ENCODE measurements at places on chromosomes 1 and 21. TPM values are rescaled to one million over a fixed set of nuclear protein-coding genes. Genes with fewer than 3 reads are reported as not detected.

DNA sequence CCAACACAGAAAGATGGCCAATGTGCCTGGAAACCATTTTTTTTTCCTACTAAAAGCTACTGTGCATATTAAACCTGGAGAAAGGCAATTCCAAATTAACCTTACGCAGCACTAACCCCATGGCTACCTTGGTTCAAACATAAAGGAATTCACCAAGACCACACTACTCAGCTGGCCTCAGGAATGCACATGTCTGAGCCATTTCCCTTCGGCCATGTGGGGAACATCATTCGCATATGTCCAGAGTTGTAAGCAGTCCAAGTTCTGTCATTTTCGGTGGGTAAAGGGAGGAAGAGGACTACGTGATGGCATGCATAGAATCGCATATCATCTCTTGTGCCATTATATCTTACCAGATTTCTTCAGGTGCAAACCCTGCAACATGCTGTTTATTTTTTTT, 175.4 kb downstream of the NTMT2 start:
- DNase-seq: no peak

DNA sequence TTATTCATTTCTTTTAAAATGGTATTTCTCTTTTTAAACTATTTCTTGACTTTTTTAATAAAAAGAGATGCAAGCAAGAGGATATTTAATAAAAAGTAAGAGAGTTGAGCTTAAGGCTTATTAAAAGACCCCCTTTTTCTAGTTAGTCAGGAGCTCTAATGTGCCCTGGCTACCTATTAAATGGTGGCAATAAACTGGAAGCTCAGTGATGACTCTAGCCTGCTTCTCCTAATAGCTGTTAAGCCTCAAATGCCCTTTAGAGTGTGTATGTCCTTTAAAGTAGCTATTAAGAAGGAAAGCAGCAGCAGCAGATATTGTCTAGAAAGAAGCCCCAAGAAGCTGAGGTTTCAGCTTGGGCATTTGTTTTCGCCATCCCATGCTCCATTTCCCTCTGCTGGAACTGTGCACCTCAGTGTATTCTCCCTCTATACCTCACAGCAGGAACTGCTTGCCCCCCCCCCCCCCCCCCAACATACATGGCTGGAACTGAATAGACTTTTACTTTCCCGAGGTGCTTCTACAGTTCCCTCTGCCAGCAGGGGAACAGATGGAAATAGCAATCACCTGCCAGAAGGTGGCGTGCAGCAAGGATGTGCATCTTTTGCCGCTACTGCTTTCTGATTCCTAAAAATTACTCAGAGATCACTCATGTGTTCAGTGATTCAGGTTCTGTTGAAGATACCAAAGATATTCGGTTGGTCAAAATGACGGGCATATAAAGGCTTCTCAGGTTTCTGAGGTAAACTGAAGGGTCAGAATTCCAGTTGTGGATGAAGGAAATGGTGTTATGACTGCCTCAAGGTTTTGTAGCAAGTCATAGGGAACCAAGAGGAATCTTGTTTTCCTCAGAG, 2.5 kb downstream of the RGS4 start:
- DNase-seq: peak; percentile 85

- DNase-seq: no peak
These were observed 36.5 kb downstream of the SYF2 start for GRCh38 chr1:25195835-25196234.

- DNase-seq: no peak
These were observed 4.1 kb downstream of the TAGLN2 start for GRCh38 chr1:159921251-159921650.

DNA sequence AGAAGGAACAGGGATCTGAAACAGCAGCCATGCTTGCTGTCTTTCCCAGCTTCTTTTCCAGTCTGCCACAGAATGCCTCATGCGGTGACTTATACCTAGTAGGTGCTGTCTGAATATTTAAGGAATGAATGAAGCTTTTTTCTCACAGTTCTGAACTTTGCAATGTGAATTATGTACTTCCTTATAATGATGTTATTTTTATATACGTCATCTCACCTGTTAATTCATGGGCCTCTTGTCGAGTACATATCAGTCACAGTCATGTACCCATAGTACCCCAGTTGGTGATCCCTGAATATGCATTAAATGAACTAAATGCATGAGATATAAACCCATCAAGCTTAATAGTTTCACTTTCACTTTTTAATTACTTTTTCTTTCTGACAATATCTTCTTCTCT, 132.7 kb downstream of the NTNG1 start:
- DNase-seq: no peak

DNA sequence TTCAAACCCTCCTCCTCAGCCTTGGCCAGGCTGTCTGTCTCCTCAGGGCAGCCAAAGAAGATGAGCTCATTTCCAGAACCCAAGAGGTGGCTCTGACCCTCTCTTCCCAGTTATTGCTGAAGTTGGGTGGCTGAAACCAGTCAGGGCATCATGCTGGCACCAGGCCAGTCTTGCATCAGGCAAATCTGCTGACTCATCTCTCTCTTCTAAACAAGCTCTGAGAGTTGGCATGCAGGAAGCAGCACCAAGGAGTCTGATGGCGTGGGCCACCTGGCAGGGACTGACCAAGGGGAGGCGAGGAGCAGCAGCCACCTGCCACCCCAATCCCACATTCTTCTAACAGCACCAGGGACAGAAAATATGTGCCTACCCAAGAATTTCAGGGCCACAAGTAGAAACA, 104.8 kb upstream of the ATP1A1 start:
- DNase-seq: peak; percentile 90

The EPHA2 gene
- 18.1 TPM for total RNA-seq

DNA sequence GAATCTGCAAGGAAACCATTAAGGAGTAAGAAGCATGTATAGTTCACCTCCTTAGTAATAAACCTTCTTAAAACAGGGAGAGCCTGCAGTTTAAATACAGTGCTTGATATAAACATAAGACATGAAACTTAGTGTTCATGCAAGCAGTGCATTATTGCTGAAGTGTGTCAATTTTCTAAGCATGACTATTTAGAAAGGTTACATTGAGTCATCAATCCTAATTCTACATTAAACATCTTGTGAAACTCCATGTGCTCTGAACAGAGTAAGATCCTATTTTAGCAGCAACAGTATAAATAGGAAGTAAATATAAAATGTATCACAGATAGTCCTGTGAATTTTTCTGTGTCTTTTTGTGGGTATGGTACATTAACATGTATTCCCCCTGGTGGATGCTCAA, 135.5 kb downstream of the ESRRG start:
- DNase-seq: no peak

DNA sequence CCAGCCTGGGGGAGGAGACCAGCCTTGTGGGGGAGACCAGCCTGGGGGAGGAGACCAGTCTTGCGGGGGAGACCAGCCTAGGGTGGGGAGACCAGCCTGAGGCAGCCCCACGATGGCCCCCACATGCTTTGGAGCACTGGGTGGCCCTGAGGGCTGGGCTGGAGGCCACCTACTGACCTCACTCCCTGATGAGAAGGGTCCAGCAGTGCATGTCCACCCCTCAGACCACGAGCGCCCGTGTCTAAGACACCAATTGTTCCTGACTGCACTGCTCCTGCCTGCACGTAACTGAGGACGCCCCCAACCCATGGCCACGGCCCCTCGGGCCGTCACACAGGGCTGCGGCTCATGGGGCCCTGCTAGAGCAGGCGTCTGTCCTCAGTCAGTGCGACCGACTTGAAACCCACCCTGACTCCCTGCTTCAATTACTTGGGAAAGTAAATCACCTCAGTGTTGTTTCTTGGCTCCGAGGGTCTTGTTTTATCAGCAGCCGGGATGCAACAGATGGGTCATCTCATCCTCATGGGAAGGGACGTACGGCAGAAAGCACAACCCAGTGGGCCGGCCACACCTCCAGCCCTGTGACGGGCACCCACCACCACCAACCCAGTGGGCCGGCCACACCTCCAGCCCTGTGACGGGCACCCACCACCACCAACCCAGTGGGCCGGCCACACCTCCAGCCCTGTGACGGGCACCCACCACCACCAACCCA, at the start of gene SPATC1L:
SPATC1L (minus strand) TSS at position 550 of the 715 bp plus-strand sequence. CDS start 1,643 bp downstream, outside the sequence.
- peak; percentile 69 for DNase-seq

- DNase-seq: no peak
These were observed 12.6 kb downstream of the SLC41A1 start for GRCh38 chr1:205800427-205800826.

DNA sequence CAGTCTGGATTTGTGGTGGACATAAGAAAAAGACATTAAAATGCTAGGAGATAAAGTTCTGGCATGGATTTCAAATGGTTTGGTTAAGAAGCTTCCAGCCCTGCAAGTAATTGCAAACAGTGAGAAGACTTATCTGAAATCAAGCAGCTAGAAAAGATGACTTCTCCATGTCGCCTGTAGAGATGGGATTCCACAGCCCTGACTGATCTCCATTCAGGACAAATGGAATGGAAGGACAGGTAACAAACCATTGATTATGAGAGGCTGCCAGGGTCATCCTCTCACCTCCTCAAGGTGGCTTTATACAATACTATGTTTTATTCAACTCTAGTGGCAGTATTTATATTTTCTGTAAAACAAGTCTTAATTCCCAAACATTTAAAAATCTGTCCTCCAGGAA, 237.9 kb downstream of the HLX start:
- peak; percentile 23 for DNase-seq

GRCh38 chr1:6009120-6010040, 17.2 kb upstream of the NPHP4 start:
- no peak for DNase-seq

The CHI3L2 gene
- 3.2 TPM for total RNA-seq

DNA sequence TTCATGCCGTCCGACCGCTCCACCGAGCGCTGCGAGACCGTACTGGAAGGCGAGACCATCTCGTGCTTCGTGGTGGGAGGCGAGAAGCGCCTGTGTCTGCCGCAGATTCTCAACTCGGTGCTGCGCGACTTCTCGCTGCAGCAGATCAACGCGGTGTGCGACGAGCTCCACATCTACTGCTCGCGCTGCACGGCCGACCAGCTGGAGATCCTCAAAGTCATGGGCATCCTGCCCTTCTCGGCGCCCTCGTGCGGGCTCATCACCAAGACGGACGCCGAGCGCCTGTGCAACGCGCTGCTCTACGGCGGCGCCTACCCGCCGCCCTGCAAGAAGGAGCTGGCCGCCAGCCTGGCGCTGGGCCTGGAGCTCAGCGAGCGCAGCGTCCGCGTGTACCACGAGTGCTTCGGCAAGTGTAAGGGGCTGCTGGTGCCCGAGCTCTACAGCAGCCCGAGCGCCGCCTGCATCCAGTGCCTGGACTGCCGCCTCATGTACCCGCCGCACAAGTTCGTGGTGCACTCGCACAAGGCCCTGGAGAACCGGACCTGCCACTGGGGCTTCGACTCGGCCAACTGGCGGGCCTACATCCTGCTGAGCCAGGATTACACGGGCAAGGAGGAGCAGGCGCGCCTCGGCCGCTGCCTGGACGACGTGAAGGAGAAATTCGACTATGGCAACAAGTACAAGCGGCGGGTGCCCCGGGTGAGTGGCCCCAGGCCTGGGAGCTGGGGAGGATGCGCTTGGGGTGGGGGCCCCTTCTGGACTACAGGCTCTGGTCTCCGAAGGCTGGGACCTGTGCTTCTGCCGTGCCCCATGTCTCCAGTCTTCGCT, 1.1 kb downstream of the SKI start:
- peak; percentile 80 for DNase-seq

The THEM5 gene
- not detected for total RNA-seq

The S1PR1 gene
- 2.5 TPM for total RNA-seq

The PGLYRP3 gene
- total RNA-seq: not detected

DNA sequence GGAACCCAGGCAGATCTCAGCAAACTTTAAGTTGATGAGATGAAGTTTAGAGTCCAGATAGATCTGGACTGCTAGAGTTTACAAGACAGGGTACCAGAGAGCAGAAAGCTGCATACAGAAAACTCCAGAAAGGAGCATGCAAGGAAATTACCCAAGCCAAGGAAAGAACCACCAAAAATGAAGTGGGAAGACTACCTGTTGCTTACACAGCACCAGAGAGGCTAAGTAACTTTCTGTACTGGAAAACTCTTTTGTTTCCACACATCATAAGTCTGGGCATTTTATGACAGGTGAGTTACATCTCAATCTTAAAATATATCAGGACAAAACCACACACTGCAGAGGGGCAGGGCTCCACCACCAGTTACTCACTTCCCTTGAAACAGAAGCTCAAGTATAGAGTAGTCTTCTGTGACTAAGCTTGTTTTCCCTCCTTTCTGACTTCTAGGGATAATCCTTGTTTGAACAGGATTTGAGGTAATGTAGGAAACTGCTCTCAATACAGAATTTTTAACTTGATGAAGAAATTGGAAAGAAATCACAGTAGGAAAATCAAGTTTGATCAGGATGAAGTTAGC, 17.4 kb upstream of the GJA9 start:
- DNase-seq: peak; percentile 16

The CELA3B gene
- total RNA-seq: not detected

- no peak for DNase-seq
These were observed 25.9 kb downstream of the KCNC4 start for GRCh38 chr1:110235834-110236682.

DNA sequence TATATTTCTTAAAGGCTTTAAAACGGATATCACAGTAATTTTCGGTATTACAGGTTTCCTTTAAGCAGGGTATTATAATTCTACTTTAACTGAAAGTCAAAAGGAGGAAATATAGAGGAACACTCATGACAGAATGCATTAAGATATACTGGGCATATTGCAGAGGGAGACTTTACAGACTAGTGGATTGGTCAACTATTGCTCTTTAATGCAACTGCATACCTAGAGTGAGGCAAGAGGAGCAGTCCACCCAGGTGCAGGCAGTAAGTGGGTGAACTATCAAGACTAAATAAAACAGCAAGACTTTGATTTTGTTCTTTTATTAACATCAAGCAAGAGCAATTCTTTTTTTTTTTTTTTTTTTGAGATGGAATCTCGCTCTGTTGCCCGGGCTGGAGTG, 10.5 kb downstream of the SCAF4 start:
- no peak for DNase-seq

- no peak for DNase-seq
These were observed 237.0 kb upstream of the SGIP1 start for GRCh38 chr1:66296951-66297350.

The CLCA1 gene
- total RNA-seq: not detected

- no peak for DNase-seq
These were observed 276.4 kb downstream of the SPATA17 start for GRCh38 chr1:217907504-217907903.

The LEPROT gene
- total RNA-seq: 56.9 TPM

- DNase-seq: no peak
These were observed 35.6 kb downstream of the NGF start for GRCh38 chr1:115302390-115302961.

The MSH4 gene
- 0.27 TPM for total RNA-seq

The PPIAL4G gene
- total RNA-seq: not detected

The ALX3 gene
- total RNA-seq: not detected

DNA sequence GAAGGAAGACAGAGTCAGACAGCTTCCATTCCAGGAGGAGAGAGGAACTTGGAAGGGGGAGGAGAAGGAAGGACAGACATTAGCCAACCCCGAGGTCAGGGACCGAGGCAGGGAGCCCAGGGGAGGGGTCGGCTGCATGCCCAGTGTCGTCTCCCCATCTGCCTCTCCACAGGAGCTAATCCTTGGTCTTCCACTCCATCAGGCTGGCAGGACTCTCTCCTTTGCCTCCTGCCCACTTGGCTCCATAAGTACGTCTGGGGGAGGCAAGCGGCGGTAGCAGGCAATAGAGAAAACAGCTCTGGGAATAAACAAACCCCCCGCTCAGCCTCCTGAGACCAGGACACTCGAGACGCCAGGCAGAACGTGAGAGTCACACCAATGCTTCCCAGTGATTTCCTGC, 71.3 kb downstream of the GRIK3 start:
- no peak for DNase-seq

Data from myocyte (in vitro differentiated cells).